Pancreas (tissue), 10 donors: ENCODE measurements at places on chromosomes 1 and 21. TPM values are rescaled to one million over a fixed set of nuclear protein-coding genes. Genes with fewer than 3 reads are reported as not detected.

Gene LORICRIN
- polyA plus RNA-seq = not detected

Gene CA14
- 0.19 TPM for polyA plus RNA-seq

Gene HSF2BP
- polyA plus RNA-seq = 0.14 TPM

Gene PGLYRP4
- not detected for polyA plus RNA-seq

Gene PCP4L1
- not detected for polyA plus RNA-seq

Gene CRNN
- 0.52 TPM for polyA plus RNA-seq

Gene PLEKHG5
- polyA plus RNA-seq = 7.3 TPM

Gene ITLN2
- 0.19 TPM for polyA plus RNA-seq

Gene SERTAD4
- polyA plus RNA-seq = 0.16 TPM

DNA sequence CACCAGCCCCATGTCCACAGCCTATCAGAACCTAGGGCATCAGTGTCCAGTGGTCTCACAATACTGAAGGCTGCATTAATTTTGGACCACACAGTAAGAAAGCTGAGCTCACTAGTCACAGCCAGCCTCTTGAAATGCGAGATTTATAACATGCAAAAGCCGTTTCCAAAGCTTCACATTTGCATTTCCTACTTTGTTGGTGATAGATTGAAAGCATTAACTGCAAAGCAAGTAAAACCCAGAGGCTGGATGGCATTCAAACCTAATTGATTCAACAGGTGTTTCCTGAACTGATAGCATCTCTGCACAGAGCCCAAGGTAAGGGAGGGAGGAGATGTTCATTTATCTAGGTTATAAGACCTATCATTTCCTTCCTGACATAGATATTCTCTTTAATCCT, 410.1 kb downstream of the OMA1 start:
- no peak for DNase-seq

GRCh38 chr1:54337928-54338327, 68.3 kb downstream of the SSBP3 start:
- no peak for DNase-seq

DNA sequence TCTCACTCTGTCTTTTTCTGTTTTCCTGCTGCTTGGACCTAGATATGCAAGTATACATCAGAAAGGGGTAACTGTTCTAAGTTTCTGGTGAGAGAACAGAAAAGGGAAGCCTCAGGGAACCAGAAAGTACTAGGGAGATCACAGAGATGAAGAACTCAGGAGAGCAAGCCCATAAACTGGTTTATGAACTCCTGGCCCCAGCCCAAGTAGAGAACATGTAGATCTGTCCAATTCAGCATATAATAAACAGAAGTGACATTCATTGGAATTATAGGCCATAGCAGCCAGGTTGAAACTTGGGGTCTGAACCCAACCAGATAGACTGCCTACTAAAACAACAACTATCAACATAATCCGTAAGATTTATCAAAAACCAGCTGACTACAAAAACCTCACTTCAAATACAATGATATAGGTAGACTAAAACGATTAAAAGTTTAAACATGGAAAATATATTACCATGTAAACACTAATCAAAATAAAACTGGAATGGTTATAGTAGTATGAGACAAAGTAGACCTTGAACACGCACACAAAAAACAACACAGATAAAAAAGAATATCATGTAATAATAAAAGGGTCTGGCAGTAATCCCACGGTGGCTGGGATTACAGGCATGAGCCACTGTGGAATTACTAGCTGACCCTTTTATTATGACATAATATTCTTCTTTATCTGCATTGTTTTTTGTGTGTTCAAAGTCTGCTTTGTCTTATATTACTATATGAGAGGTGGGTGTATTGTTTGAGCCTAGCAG, 65.0 kb downstream of the ZSWIM5 start:
- no peak for DNase-seq

DNA sequence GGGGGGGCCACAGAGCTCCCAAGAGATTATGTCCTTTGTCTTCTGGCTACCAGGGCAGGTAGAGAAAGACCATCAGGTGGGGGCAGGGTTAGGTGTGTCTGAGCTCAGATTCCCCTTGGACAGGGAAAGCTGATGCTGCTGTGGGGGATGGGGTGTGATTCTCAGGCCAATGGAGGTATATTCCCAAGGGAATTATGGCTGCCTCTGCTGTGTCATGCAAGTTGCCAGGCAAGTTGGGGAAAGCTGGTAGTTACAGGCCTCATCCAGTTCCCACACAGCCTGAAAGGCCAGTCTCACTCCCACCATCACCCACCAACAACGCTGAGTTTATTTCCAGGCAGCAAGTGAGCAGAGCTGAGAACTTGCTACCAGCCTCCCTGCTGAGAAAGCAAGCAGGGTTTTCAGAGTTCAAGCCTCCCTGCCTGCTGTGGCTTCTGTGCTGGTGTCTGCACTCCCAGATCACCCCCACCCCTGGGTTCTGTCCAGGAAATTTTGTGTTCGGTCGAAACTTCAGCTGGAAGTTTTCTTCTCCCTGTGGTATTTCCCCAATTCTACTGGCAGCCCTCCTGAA, 21.3 kb downstream of the IFI16 start:
- no peak for DNase-seq

DNA sequence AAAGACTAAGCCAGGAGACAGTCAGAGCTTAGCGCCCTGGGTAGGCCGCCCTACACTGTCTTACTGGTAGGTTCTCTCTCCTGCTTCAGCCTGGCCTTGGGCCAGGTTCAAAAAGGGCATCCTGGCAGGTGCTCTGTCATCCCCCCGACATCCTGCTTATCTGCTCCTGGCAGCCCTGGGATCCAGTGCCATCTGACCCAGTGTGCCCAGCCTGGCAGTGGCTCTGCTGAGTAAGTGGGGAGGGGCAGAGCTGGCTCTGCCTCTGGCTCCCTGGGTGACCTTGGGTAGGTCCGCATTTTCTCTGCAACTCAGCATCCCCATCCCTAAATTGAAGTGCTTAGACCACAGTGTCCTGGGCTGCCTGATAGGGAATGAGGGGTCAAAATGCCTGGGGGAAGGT, 549.9 kb downstream of the PTPRU start:
- DNase-seq = no peak

DNA sequence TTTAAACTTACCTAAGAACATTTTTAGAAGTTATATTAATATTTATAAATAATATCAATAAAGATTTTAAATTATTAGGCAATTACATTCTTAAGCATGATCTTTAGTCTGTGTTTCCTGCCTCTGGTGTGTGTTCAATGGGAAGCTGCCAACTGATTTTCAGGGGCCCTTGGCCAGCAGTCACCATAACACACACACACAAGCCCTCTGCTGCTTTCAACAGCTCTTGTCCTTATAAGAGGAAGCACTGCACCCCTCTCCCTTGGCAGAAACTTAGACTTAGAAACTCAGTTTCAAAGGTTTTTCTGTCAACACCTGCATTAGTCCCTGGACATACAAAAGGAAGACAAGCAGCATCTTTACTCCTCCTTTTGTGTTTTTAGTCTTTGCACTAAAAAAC, 81.4 kb downstream of the VAV3 start:
- DNase-seq = no peak

DNA sequence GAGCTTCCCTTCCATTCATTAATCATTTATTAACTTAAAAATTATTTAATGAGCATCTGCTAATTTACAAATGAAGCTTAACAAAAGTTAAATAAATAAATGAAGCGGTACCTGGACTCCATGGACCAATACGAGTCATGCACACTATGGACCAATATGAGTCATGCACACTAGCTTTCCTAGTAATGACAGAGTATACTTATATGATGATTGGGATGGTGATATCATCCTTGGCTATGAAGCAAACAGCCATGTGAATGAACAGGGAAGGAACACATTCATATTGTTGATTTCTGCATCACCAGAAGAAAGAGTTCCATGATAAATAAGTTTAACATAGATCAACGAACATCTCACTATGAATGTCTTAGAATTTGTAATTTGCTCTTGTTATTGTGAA, 109.9 kb downstream of the SPAG17 start:
- DNase-seq = no peak

GRCh38 chr1:107357376-107357775, 216.5 kb downstream of the NTNG1 start:
- no peak for DNase-seq

DNA sequence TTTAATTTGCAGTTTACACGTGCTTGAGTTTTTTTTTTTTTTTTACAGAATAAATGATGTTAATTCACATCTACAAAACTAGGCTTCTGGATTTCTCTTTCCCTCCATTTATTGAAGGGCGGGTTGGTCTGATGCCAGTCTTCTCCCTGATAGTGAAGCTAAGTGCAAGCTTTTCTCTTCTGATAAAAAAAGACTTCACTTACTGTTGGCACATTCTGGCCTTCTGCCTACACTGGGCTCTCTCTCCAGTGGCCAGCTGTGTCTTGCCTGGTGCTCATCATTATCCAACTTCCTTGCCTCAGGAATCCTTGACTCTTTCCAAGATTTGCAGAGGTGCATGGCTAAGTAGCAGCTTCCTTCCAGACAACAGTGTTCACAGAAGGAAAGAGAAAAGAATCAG, 7.6 kb upstream of the RAP1A start:
- no peak for DNase-seq

- DNase-seq = no peak
Observed at GRCh38 chr1:55749975-55750627, 534.9 kb upstream of the USP24 start.

DNA sequence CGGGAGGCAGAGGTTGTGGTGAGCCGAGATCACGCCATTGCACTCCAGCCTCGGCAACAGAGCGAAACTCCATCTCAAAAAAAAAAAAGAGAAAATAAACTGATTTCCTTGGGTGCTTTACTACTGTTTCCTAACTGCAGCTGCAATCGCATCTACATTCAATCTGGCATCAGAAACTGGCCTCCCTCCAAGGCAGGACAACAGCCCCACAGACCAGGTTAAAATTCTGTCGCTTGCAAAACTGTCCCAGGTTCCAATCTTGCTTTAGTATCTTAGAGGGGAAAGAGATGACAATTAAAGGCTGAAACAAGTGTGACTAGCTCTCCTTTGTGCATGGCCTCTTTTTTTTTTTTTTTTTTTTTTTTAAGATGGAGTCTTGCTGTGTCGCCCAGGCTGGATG, 32.4 kb upstream of the SLC25A33 start:
- DNase-seq = no peak
